Upper lobe of left lung (tissue), 6 donors: ENCODE measurements at places on chromosomes 1 and 21. TPM values are rescaled to one million over a fixed set of nuclear protein-coding genes. Genes with fewer than 3 reads are reported as not detected.

The CD1E gene
- not detected for total RNA-seq

The OTUD7B gene
- 25.8 TPM for total RNA-seq

The RSPH1 gene
- total RNA-seq, result 14.1 TPM

The IL10 gene
- 2.5 TPM for total RNA-seq

The OR2G6 gene
- not detected for total RNA-seq

The HEYL gene
- 15.9 TPM for total RNA-seq

The C1orf115 gene
- total RNA-seq, result 12.6 TPM

The LDLRAP1 gene
- total RNA-seq, result 30.2 TPM

The HSPA6 gene
- 19.6 TPM for total RNA-seq

The C1orf94 gene
- not detected for total RNA-seq

The F11R gene
- 183 TPM for total RNA-seq

- no peak for DNase-seq
Observed at GRCh38 chr1:229328598-229329362, 14.1 kb downstream of the CCSAP start.

- no peak for DNase-seq
Observed at GRCh38 chr1:43541141-43541540, 10.5 kb downstream of the PTPRF start.

DNA sequence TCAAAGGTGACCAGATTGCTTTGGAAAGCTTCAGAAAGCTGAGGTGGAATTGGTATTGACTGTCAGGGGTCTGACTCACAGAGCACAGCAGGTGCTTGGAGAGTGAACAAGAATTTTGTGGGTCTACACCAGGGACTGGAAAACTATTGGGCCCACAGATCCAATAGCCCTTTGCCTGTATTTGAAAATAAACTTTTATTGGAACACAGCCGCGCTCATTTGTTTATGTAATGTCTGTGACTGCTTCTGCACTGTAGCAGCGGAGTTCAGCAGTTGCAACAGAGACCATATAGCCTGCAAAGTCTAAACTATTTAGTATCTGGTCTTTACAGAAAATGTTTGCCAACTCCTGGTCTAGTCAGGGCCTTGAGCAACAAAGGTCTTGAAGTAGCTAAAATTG is 315.6 kb downstream of the NFIA start:
- DNase-seq, result no peak

DNA sequence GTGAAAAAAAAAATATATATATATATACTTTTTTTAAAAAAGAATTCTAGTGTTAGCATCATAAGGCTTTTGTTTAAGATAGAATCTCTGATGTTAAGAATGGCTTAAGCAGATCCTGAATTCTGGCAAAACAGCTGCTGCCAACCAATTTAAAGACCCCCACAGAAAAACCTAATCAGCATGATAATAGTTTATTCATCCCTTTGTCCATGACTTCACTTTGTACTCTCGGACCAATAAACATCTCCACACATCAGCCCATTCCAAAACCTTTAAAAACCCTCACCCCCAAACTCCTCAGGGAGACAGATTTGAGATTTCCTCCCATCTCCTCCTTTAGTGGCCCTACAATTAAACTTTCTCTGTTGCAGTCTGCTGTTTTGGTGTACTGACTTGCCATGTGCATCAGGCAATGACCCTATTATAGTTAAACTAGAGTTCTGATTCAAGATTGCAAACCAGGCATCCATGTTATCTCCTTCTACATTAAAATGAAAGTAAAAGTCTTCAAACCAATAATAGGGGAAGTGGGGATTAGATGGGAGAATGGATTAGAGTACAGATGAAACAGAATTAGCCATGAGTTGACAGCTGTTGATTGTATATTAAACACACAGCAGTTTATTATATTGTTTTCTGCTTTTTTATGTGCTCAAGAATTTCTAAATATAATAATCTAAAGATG is 9.8 kb upstream of the PHTF1 start:
- no peak for DNase-seq

- DNase-seq, result no peak
Observed at GRCh38 chr1:215416497-215416896, 150.6 kb upstream of the KCTD3 start.

GRCh38 chr1:61425040-61425439 is 299.9 kb downstream of the TM2D1 start:
- no peak for DNase-seq

- no peak for DNase-seq
Observed at GRCh38 chr1:55363268-55363667, 148.1 kb upstream of the USP24 start.

- DNase-seq, result no peak
Observed at GRCh38 chr1:42143896-42144710, 9.1 kb upstream of the GUCA2B start.

DNA sequence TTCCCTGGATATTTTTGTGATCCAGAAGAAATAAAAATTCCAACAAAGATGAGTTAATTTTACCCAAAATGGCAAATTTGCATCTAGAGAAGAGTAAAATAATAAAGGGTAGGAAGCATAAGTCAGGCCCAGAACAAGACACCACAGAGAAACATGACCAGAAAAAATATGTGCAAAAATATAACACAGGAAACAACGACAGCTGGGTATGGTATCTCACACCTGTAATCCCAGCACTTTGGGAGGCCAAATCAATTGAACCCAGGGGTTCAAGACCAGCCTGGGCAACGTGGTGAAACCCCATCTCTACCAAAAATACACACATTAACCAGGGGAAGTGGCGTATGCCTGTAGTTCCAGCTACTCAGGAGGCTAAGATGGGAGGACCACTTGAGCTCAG is 39.7 kb upstream of the SDC3 start:
- no peak for DNase-seq

- DNase-seq, result no peak
Observed at GRCh38 chr21:42694751-42695696, 41.6 kb downstream of the PDE9A start.

DNA sequence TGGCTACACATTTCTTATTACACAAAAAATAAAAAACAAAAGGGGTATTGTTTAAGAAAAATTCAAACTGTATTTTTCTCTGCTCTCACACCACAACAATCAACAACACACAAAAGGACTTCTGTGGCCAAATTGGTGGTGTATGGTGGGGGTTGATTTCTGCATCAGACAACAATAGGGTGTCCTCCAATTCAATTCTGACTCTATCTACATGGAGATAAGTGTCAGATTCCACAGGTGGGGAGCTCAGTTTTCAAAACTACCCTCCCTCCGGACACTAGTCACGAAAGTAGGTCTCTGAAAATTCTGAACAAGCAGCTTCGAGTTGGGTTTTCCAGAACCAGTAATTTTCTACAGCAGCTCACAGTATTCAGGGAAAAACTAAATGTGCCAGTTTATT is 744.9 kb upstream of the NCAM2 start:
- no peak for DNase-seq

DNA sequence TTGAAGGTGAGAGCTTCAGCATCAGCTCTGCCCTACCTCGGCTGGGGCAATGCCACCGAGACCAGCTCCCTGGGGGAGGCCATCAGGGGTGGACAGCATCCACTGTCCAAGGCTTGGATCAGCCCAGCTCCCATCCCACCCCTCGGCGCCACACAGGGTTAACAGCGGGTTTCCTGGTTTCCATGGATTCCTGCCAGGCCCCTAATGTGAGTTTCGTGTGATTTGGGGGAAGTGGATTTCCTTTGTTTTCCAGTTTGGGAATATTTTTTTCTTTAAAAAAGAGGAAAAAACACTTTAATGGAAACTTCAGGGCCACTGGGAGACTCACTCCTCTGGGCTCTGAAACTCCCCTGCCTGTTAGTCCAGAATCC is 34.3 kb downstream of the CASZ1 start:
- DNase-seq, result no peak

- no peak for DNase-seq
Observed at GRCh38 chr1:237309595-237310118, 267.7 kb downstream of the RYR2 start.

DNA sequence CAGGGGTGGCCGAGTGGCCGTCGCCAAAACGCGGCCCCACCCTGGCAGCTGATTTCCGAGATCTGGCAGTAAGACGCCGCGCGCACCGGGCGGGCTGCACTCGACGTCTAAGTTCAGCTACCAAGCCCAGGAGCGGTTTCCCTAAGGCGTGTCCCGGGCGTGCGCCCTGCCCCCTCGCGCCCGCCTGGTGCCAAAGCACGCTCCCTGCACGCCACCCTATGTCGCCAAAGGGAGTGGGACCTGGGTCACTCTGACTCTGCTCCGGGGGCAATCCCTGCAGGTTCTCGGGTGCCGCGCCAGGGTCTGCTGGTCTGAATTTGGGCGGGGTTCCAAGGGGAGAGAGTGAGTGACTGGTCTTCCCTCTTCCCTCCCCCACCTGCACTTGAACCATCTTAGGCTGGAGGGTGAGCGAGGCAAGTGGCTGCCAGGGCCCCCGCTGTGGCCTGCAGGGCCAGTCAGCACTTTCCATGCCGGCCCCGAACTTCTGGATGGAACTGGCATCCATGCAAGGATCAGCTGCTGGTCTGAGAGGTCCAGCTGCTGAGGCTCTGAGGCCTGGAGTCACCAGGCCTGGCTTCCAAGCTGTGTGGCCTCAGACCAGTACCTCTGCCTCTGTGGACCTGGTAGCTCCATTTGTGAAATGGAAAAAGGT is at the start of gene LRRC38:
Gene LRRC38 (minus strand): TSS at position 109 of the 652 bp plus-strand sequence. CDS start 410 bp downstream, outside the sequence.
- peak; percentile 24 for DNase-seq

DNA sequence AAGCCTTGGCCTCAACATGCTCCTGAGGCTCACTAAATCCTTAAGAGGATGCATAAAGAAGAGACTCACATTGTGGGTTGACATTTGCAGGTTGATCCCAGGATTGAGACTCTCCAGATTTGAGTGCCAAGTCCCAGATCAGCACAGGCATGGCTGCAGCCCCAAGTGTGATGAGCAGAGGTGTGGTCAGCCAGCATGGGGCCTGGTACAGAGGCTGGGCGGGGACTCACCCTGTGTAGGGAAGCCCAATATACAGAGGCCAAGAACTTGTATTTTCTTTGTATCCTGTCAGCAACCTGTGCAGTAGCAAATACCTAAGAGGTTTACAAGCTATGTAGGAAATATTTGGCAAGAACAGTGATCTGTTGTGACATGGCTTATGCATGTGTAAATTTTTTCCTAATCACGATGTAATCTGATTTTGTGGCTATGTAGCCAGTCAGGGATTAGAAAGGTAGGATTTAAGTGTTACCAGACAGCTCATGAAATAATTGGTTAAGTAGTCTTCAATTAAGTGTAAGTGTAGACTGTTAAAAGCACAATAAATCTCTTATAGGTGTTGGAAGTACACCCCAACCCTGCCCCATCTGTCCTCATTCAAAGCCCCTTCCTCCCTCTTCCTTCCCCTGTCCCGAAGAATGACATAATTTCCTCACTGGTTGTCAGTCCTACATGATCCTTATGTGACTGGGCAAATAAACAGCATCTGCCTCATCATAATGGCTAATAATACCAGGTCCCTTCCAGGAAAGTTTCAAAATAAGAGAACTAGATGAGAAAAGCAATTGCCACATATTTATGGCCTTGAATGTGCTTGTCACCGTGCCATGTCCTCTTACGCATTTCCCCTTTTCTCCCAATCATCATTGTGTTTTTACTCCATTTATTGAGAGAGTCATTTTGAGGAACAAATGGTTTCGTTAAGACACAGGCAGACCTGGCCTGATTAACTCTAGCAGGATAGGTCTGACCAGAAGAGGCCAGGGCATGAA is 120.9 kb downstream of the HLX start:
- no peak for DNase-seq

GRCh38 chr1:219099307-219099706 is 74.4 kb upstream of the LYPLAL1 start:
- no peak for DNase-seq

DNA sequence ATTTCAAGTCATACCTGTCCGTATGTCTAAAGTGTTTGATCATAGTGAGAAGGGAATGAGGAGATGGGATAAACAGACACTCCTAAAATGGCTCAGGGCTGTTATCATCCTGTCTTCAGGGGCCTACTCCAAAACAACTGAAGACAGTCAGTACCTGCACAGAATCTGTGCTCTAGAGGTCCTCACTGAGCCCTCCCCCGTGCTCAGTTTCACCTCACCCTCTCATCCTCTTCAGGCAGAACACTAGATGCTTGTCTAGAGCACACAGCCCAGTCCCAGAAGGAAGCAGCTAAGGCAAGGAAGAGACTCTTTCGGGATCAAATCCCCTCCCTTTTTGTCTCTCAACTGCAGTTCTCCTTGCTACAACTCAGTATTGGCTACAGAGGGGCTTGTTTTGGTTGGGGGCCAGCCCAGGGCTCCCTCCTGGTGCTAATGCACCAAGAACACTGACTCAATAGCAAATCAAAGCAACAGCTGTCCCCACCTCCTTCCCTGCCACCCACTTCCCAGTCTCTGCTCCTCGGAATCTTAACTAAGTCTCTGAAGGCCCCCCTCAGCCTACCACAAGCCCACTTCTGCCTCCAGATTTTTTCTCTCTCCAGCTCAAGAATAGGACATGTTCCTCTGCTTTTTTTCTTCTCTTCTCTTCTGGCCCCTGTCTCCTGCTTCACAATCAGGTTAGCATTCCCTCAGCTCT is 10.1 kb downstream of the CADM3 start:
- no peak for DNase-seq

DNA sequence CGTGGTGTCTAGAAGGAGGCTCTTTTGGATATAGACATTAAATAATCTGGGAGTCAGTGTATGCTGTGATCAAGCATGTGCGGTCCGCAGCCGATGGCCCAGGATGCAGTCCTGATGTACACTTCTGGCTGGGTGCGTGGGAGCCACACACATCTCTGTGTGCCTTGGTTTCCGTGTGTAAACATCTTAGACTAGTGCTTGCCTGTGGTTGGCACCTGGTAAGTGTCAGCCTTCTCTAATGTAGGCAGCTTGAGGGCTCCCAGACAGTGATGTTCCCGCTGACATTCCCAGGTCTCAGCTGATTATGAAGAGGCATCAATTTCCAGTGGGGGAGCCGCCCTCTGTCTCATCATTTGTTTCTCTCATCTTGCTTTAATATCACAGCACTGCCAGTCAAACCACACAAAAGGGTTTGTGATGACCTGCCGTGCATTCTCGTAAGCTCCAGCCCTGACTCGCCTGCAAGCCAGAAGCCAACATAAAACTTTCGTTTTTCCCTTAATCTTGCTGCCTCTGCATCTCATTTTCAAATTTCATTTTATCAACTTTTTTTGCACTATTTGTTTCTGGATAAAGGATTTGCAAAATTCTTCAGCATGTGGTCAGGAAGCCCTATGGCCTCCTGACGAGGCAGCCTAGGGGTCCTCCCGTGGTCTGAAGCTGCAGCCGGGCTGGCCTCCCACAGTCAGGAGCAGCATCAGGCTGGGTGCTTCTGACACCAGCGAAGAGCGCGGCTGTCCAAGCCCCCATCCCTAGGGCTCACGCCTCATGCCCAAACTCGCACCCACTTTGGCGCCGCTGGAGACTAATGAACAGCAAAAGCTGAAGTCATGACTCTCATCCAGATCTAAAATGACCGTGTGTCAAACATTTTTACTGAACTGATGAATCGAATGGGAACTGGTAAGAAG is 28.1 kb downstream of the PDE9A start:
- peak; percentile 56 for DNase-seq

- DNase-seq, result no peak
Observed at GRCh38 chr21:28937737-28938136, 54.9 kb downstream of the LTN1 start.

DNA sequence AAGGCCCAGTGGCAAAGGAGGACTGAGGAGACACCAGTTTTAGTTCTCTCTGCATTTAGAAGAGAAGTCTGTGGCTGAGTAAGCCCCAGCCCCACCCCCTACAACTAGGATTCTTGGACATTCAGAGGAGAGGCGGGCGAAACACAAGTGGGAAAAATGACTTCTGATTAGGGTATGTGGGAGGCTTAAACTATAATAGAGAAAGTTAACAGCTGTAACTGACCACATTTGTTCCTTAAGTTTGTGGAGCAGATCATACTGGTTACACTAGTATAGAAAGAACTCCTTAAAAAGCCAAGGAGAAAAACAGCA is 11.2 kb upstream of the TRIM33 start:
- DNase-seq, result no peak
